ENCODE measurements at places on chromosomes 3 and 15.

DNA sequence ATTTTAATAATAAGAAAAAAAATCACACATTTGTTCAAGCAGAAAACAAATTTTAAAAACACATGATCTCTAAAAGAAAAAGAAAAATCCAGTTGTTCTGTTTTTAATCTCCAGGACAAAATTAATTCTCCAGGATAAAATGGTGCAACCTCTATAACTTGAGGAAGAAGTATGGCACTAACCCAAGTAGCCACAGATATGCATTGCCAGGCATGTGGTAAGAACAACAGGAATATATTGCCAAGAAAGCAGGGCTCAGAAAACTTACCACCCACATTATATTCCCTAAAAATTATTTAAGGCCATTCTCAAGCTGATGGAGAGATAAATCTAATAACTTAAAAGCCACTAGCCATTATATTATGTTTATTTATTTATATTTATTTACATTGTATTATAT is 295.7 kb upstream of the TMCO5A start:
- no peak for DNase-seq

DNA sequence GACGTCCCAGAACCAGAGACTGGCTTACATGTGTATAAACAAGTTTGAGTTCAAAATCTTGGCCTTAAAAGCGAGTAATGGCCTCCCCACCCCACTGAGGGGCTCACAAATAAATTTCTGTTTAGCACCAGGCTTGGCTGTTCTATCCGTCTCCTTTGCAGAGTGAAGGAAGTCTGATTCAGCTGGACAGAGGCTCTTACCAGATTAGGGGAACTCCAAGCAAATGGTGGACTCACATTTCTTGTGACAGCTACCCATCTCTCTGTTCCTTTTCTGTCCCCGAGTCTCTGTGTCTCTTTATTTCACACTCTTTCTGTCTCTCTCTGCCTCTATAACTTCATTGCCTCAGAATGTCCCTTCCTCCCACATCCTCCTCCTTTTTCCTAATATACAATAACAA is 62.7 kb downstream of the DGKG start:
- no peak for DNase-seq

DNA sequence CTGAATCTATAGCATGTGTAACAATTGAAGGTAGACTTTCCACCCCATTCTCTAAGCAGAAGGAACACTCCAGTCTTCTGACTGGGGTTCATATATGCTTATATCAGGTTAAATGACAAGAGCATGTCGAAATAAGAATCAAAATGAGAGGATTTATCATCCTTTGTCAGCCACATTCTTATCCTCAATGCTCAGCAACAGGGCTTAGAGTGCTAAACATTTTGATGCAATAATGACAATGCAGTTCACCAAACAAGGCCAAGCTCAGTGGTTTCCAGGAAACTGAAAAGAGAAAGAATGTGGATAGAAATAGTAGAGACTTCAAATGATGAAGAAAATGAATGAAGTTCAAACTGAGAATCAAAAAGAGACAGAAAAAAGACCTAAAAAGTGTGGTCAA is 78.0 kb downstream of the FSIP1 start:
- DNase-seq = no peak

- DNase-seq = no peak
Measured at GRCh38 chr3:127817406-127817841, 4.9 kb downstream of the MGLL start.

DNA sequence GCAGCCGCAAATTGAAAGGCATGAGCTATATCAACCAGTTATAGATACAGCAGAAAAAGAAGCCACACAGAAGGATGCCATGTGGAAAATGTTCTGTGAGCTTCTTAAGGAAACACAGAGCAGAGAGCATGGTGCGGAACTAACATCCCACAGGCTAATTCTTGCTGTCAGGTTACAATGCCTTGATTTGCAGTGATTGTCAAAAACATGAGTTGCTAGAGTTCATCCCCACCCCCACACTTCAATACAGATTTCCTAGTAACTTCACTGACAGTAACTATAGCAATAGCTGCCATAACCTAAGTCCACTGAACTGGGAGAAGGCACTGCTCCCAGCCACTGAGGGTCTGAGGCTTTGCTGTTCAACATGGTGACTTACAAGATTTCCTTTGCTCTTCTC is 821.6 kb downstream of the SQOR start:
- DNase-seq = no peak

GRCh38 chr3:39327053-39327745 is 2.3 kb upstream of the CCR8 start:
- no peak for DNase-seq
